ENCODE measurements at places on chromosomes 6 and 20.

DNA sequence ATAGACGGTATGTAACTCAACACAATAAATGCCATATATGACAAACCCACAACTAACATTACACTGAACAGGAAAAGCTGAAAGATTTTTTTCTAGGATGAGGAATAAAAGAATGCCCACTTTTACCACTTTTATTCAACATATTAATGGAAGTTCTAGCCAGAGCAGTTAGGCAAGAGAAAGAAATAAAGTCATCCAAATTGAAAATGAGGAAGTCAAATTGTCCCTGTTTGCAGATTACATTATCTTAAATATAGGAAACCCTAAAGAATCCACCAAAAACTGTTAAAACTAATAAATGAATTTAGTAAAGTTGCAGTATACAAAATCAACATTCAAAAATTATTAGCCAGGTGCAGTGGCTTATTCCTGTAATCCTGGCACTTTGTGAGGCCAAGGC, 24.6 kb upstream of the ADGB start:
- no peak for DNase-seq

DNA sequence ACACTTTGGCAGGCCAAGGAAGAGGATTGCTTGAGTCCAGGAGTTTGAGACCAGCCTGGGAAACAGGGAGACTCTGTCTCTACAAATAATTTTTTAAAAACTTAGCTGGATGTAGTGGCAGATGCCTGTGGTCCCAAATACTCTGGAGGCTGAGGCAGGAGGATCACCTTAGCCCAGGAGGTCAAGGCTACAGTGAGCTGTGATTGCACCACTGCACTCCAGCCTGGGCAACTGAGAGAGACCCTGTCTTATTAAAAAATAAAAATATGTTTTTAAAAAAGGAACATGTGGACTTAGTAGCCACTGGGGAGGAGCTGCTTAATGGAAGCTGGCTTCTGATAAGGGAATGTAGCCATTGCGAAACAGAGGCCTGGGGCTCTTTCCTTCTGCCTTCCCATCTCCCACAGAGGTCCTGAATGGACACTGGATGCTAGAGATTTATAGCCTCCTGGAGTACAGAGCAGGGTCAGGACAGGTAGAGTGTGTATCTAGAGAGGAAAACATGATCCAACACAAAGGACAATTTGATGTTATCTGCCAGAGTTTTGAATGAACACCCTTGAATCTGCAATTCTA, 21.7 kb upstream of the GMNN start:
- DNase-seq: no peak

DNA sequence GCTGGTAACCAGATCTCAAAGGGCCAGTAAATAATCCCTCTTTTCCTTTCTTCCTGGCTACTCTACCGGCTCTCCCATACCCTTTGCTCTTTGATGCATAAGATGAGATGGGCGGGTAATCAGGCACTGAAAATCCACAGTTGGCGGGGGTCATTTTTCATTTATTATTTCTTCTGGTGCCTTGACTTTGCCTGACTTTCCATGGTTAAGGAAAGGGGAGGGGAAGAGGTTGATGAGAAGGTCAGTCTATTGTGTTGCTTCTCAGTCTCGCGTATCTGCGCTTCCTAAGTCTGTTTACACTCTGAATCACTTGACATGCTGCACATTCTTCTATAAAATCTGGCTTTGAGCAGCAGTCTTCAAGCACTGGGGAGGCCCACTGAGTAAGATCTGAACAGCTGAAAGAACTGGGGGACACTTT, 121.1 kb upstream of the HDGFL1 start:
- peak; percentile 61 for DNase-seq

DNA sequence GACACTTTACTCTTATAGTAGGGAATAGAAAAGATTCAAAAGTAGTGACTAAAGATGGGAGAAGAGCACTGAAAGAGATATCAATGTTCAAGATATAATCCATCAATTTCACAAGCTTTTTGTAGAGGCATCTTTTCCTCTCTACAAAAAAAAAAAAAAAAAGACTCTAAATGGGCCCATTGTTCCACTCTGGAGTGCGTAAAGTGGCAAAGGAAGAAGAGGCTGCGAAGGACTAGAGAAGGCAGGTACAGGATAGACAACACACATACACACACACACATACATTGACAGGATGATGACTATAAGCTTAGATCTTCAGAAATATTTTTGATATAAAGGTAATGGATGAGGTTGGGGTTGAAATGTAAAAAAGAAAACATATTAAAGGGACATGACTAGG, 157.6 kb downstream of the HIVEP2 start:
- DNase-seq: no peak

DNA sequence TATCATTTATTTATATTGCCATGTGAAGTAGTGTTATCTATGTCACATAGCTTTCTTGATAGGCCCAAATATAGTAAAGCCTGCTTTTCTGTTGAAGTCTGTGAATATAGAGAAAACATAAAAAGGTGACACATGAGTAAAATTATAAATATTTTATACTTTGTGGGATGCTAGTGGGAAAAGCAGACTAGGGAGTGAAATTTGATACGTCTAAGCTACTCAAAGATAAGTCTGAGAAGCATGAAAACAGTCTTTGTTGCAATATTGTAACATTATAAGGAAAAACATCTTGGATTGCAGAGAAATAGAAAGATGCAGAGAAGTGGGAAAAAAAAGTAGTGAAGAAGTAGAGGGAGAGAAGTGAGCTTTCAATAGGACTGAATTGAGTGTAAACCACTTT, 75.4 kb downstream of the ZNF292 start:
- DNase-seq: no peak

GRCh38 chr20:57483287-57484050, 41.5 kb downstream of the CTCFL start:
- DNase-seq: no peak

- no peak for DNase-seq
These were observed 437.5 kb downstream of the MMUT start for GRCh38 chr6:49025273-49026240.

DNA sequence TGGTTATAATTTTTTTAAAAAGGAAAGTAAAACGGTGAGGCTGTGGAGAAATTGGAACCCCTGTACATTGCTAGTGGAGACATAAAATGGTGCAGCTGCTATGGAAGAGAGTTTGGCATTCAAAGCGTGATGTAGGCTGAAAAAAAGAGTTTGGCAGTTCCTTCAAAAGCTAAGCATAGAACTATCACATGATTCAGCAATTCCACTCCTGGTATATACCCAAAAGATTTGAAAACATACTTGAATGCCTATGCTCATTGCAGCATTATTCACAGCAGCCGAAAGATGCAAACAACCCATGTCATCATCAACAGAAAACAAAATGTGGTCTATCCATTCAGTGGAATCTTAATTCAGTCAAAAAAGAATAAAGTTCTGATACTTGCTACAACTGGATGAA, 4.5 kb upstream of the SGK2 start:
- no peak for DNase-seq

- DNase-seq: peak; percentile 71
These were observed 303 bp downstream of the ILRUN start for GRCh38 chr6:34696189-34696738.

DNA sequence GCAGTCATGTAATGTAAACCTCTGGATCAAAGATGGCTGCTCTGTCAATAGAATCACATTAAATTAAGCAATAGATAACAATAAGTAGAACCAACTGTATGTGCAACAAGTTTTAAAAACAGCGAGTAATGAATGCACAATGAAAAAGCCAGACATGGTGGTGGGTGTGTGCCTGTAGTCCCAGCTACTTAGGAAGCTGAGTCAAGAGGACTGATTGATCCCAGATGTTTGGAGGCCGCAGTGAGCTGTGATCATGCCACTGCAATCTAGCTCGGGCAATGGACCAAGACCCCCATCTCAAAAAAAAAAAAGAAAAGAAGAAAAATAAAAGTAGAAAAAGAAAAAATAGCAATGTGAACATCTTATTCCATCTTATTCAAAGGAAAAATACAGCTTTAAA, 558.7 kb upstream of the MMS22L start:
- no peak for DNase-seq

- DNase-seq: peak; percentile 41
These were observed 70.2 kb upstream of the BEND3 start for GRCh38 chr6:107185391-107185970.

DNA sequence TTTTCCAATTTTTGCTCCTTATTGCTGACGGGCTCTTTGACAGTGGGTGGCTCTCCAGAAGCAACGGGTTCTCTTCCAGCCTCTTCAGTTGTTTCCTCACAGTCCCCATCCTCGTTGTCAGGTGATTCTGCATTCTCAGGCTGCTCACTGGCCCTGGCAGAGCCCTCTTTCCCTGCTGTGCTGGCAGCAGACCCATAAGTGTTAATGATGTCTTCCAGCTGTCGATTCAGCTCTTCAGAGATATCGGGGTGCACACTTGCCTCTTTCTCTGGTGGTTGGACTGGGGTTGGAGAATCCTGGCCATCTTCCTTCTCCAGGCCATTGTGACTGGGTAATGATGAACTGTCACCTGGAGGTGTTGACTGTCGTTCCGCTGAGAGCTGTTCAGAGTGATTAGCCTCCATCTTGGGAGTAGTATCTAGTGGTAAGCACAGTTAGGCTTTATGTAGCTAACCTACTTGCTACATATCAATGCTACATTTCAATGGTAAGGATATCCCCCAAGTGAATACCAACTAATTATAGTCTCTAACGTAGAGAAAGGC, 3.2 kb downstream of the TXLNB start:
- no peak for DNase-seq

DNA sequence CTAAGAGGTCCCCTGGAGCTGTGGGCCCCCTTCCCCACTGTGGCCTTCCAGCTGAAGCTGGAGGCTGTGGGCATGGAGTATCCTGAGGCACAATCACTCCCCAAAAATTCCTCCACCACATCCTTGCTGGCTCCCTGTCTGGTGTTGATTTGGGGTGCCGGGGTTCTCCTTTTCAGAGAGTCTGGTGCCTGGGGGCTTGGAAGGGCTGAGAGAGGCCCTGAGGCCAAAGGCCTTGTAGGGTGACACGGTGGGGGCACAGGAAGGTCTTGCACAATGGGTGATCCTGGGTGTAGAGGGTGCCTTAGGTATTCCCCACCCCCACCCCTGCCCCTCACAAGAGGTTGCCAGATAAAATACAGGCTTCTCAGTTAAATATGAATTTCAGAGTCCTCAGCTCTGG, 33.2 kb upstream of the VEGFA start:
- no peak for DNase-seq

- DNase-seq: no peak
These were observed 22.9 kb downstream of the FAM110A start for GRCh38 chr20:856361-856775.

DNA sequence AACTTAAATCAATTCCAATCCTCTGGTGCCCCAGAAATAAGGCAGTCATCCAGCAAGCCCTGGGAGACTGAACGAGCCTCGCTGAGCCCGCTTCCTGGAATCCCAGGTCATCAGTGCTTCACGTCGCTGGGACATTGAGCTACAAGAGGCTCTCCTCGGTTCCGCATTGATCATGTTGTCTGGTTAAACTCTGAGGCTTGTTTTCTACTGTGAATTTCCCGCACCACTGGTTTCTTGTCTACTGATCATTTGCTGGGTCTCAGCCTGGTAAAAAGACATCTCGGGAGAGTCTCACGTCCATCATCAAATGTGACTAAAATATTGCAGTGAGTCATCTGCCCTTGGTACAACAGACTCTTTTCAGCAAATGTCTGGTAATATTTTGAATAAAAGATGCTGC, 569.2 kb downstream of the QKI start:
- DNase-seq: no peak

- peak; percentile 36 for DNase-seq
These were observed 586 bp upstream of the LST1 start for GRCh38 chr6:31585491-31585890.

GRCh38 chr6:88698661-88699060, 264.8 kb downstream of the RNGTT start:
- no peak for DNase-seq

DNA sequence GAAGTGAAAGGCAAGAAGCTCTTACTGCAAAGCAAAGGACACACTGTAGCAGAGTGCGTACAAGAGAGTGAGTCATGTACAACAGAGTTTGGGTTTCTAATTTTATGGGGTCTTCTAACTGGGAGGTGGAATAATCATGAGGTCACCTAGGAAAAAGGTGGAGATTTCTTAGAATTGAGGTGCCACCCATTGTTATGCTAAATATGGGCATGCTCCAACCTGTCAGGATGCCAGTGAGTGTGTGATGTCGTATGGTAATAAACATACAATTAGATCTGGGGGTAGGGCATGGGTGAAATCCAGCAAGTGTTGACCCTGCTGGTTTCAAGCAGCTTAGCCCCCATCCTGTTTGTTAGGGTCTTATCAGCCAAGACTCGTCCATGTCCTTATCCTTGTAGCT, 46.6 kb downstream of the OR2B6 start:
- peak; percentile 51 for DNase-seq

DNA sequence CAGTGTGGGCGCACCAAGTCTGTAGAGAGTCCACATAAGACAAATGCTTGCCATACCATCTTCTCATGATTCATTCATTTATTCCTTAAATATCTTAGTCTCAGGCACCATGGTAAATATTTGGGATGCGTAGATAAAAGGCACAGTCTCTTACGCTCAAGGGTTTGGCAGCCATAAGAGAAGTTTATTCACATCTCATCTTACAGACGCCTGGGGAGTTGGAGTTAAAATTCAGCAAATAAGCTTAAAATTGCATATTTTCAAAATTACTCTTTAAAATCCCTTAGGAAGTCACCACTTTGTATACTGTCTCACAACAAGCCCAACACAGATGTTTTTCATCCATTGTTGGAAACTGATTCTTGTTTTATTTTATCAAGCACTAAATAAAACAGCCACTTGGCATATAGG, 363.3 kb downstream of the KIF16B start:
- no peak for DNase-seq

DNA sequence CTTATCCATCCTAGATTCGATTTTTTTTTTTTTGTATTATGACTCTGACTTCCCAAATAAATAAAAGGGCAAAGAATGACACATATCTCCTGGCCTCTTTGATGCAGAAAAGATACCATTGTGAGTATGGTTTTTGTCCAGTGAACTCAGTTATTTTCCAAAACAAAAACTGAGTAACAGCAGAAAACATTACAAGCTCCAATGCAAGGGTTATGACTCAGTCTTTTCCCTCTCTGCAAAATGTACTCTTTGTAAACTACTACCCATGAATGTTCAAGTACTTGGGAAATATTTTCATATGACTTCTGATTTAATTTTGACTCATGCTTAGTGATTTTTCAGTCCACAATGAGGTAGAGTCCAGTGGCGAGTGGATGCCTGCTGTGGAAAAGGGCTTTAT, 355.3 kb downstream of the RNF144B start:
- DNase-seq: no peak

- no peak for DNase-seq
These were observed 244.5 kb downstream of the TPBG start for GRCh38 chr6:82607998-82608725.

- DNase-seq: peak; percentile 86
These were observed 5.6 kb upstream of the HLA-DOA start for GRCh38 chr6:33014841-33015634.

- DNase-seq: no peak
These were observed 188.2 kb upstream of the PREP start for GRCh38 chr6:105591053-105591452.

- no peak for DNase-seq
These were observed 15.0 kb downstream of the PPP1R10 start for GRCh38 chr6:30601815-30602641.

All from DMS53 (cell line).